ENCODE measurements at places on chromosomes 11 and 22. TPM values are rescaled to one million over a fixed set of nuclear protein-coding genes. Genes with fewer than 3 reads are reported as not detected.

The BSCL2 gene
- total RNA-seq: 39.2 TPM

The CRYBB3 gene
- not detected for total RNA-seq

The SHISA8 gene
- total RNA-seq: 1.4 TPM

The CD6 gene
- total RNA-seq: 0.23 TPM

GRCh38 chr11:126210871-126211235 is 597 bp downstream of the RPUSD4 start:
- peak; percentile 50 for DNase-seq

DNA sequence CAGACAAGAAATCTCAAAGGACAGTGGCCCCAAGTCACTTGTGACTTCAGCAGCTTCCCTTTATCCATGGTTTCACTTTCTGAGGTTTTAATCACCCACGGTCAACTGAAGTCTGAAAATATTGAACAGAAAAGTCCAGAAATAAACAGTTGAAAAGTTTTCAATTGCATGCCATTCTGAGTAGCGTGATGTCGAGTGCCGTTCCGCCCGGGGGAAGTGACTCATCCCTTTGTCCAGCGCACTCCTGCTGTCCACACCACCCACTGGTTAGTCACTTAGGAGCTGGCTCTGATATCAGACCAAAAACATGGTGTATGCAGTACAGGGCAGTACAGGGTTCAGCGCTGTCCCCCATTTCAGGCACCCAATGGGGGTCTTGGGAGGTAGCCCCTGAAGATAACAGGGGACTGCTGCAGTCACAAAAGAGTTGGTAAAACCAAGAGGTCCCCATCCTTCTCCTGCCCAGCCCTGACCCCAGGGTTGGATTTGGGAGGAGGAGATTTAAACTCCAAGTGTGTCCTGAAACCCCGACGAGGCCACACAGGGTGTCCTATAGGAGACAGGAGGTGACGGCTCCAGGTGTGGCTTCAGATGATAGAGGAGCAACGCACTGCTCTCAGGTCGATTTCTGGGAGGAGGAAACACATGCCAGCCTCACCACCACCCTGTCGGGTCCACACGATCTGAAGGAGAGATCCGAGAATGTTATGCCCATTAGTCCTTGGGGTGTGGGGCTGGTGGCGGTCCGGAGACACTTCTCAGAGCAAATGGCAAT is 390.1 kb downstream of the CTTN start:
- no peak for DNase-seq

DNA sequence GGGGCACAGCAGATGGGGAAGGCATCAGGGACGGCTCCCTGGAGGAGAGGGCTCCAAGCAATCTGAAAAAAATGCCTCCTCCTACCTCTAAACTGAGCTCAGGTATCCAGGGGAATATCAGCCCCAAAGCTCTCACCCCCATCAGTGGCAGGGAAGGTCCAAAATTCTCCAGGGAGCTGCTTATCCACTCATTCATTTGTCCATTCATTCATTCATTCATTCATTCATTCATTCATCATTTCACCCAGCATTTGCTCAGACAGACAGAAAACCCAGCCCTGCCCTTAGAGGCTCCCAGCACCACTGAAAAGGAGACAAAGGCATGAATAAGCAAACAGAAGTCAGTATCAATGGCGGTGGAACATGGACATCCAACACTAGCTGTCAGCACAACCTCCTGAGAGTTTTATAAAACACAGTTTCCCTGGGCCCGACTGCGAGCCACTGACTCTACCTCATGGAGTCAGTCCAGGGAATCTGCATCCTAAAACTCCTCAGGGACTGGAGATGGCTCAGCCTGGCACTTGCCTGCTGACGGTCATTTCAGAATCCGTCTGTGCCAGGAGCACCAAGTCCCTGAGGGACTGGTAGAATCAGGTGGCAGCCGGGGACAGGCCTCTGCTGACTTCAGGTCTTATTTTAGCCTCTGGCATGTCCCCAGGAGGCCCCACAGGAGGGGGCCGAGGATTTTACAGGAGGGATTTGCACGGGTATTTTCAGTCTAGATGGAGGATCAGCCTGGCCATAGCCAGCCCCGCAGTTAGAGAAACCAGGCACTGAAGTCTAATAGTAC is 164.6 kb downstream of the MN1 start:
- no peak for DNase-seq

GRCh38 chr11:128942817-128943427 is at the start of gene TP53AIP1:
TP53AIP1 (minus strand) TSS chr11:128942871; CDS start chr11:128937818, 5,053 bp downstream.
- no peak for DNase-seq
